ENCODE measurements at places on chromosomes 1 and 21.

GRCh38 chr21:27300770-27301169 is 333.9 kb upstream of the ADAMTS5 start:
- no peak for DNase-seq

- DNase-seq = no peak
Observed at GRCh38 chr1:77590651-77591050, 91.8 kb downstream of the ZZZ3 start.

GRCh38 chr1:200969726-200970561 is 53.6 kb downstream of the KIF21B start:
- no peak for DNase-seq

DNA sequence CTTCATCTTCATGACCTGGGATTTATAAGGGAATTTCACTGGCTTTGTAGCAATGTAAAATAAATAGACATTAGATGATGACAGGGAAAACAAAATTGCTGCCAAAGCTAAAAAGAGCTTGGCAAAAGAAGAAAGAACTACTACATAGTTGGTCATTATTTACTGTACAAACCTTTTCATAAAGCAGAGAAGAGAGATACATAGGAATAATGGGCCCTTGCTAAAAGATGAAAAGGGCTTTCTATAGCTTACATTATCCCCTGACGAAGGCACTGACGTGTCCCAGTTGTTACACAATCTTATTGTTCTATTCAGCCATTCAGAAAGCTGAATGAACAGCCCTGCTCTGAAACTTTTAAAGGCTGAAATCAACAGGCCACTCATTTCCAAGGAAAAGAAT is 57.1 kb downstream of the ZC3H11B start:
- DNase-seq = peak; percentile 0

- no peak for DNase-seq
Observed at GRCh38 chr1:8562881-8563865, 245.3 kb downstream of the SLC45A1 start.

DNA sequence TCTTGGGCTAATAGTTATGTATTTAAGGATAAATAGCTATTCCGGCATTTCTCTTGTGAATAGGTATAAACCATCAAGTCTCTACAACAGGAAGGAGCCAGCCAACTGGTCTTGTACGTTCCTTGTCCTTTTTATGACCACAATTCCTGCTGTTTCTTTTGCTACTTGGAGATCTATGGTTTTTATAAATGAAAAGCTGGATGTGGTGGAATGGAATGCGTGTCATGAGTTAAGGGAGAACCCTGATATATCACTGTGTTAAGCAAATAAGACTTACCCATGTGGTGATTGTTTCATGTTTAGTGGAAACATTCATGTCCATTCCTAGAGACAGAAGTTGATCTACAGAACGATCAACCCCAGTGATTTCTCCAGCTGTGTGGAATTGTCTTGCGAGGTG is 282.1 kb downstream of the RPS6KC1 start:
- no peak for DNase-seq

- no peak for DNase-seq
Observed at GRCh38 chr1:95620076-95620475, 386.1 kb downstream of the RWDD3 start.

DNA sequence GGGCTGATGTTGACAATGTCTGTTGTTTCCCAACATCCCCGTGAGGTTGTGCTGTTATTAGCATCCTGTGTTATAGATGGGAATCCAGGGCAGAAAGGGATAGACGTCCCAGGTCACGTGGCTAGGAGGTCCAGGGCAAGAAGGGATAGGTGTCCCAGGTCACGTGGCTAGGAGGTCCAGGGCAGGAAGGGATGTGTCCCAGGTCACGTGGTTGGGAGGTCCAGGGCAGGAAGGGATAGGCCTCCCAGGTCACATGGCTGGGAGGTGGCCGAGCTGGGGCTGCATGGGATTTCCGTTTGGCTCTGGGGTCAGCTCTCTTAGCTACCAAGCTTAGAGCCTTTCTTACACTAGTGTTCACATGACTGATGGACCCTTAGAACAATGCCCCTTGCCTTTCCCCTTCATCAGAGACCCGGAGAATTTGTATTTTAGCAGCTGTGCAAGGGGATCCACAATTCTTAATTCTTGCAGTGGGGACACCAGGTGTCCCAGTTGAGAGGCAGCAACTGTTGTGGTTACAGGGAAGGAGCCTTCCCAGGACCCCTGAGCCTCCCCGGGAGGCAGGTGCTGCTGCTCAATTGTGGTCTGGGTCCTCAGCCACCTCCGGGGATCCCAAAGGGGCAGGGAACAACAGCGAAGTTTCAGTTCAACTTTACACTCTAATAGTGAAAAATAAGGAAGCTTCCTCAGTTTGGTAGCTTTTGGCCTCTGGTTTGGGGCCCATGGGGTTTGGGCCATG is 69.2 kb downstream of the UMODL1 start:
- no peak for DNase-seq

DNA sequence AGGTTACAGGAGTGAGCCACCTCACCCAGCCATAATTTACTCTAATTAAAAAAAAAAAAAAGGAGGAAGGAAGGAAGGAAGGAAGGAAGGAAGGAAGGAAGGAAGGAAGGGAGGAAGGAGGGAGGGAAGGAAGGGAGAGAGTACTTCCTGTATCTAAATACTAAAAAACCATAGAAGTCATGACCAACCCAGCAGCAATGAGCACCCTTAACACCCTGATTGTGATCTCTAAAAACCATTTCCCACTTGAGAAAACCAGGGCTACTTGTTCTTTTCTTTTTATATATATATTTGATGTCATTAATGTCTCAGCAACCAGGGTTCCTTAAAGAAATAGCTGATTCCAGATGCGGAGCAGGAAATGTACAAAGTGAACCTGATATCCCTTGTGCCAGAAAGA is 31.2 kb downstream of the ARID4B start:
- no peak for DNase-seq

DNA sequence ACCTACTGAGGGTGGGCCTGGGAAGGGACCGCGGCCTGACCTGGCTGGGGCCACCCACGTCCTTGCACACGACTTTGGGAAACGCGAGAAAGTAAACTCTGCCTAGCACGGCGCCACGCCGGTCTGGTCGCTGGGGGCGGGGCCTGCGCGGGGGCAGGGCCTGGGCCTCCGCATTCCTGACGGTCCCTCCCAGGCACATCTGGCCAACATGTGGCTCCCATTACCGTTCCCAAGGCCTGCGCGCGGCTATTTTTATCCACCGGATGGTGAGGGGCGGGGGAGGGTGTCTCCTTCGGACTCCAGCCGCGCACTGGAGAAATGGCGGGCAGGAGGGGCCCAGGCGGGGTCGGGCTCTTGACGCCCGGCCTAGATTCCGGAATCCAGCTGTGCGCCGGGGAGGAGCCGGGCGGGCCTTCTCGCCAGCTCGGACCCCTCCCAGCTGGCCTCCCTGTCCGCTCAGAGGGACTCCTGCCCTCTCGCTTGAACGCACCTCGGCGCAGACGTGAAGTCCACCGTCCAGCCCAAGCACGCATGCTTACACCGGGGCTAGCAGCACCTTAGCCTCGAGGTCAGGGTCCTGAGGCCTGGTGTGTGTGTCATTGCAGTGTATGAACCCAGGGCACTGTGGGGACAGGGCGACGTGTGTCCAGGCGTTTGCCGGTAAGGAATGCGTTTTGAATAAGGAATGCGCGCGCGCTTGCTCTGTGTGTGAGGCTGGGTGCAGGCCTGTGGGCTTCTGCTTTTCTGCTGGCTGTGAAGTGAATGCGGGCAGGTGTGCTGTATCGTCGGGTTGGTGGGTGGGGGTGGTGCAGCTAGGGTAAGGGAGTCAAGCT is 2.1 kb downstream of the EVA1B start:
- no peak for DNase-seq

DNA sequence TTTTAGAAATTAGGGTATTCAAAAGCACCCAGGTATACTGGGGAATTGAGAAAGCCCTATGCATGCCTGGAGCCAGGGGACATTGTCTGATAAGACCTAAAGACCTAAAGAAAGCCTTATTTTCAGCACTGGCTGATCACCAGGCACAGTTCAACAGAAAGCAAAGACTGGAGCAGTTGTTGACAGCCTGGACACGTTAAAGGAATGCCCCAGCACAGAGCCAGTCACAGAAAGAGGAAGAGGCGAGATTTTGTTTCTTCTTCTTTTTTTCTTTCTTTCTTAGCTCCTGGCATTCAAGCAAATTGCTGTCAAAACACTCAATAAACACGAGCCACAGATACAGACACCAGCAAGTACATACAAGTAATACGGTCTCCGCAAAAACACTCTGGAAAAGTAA is 40.4 kb downstream of the RNF187 start:
- no peak for DNase-seq

- DNase-seq = no peak
Observed at GRCh38 chr1:171257607-171258076, 9.3 kb downstream of the FMO1 start.

GRCh38 chr1:44994309-44994898 is 8.0 kb upstream of the EIF2B3 start:
- DNase-seq = no peak

GRCh38 chr1:65392497-65392896 is 28.0 kb upstream of the LEPR start:
- no peak for DNase-seq

GRCh38 chr1:44260792-44261170 is 47.5 kb downstream of the DMAP1 start:
- DNase-seq = no peak

DNA sequence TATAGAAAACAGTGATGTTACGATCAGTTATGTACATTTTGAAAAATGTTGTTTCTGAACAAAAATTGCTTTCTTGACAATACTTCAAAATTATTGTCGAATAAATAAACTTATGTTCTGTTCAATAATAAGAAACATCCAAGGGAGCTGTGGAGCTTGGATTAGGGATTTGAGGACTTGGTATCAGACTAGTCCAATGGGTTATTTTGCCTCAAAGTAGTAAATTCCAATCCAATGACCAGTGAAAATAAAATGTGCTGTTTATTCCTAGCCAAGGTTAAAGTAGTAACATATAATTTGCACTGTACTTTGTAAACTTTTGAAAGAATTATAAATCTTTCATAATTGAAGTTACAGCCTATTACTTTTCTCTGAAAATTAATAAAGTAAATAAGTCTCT is 79.1 kb upstream of the IVNS1ABP start:
- DNase-seq = no peak

GRCh38 chr21:42059721-42060120 is 11.4 kb upstream of the UMODL1 start:
- no peak for DNase-seq

- no peak for DNase-seq
Observed at GRCh38 chr1:161158316-161159010, 837 bp upstream of the USP21 start.

DNA sequence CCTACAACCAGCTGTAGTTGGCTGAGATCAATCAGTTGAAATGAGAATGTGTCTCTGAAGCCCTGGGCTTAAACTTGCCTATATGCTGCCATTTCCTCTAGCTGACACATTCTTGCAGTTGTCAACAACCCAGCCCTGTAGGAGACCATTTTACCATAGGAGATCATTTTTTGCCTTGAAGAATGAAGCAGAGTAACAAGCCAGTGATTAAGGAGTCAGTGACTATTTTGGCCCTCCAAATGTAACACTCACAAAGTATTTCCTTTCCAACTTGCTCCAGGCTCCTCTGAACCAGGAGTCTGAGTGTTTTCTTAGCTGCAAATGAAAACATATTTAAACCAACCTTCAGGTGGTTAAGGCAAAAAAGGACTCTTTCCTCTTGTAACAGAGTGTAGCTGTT is 183.5 kb downstream of the ZZZ3 start:
- DNase-seq = no peak

- no peak for DNase-seq
Observed at GRCh38 chr21:16169102-16169511, 439.3 kb downstream of the USP25 start.

DNA sequence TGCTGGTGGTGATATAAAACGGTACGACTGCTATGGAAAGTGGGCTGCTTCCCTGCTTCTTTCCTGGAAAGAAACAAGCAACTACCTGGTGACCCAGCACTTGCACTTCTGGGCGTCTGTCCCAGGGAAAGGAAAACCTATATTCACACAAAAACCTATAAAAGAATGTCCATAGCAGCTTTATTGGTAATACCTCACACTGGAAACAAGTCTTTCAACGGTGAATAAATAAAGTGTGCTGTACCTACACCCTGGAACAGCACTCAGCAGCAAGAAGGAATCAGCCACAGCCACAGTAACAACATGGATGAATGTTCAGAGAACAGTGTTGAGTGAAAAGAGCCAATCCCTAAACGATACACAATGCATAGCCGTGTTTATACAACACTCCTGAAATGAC is 19.9 kb downstream of the SLC19A1 start:
- DNase-seq = no peak

DNA sequence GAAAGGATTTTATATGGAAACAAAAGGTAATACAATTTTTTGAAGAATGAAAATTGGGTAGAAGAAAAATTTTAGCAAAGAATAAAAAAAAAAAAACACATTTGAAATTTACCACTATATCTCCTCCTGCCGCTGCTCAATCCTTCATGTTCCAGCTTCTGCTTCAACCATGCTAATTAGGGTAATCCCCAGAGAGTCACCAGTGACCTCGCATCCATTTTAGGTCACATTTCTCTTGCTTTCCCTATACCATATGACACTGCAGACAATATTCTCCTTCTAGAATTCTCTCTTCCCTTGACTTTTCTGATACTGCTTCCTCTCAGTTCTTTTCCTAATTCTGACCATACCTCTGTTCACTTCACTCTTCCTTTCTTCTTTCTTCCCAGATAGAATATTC is 237.1 kb downstream of the USH2A start:
- no peak for DNase-seq

DNA sequence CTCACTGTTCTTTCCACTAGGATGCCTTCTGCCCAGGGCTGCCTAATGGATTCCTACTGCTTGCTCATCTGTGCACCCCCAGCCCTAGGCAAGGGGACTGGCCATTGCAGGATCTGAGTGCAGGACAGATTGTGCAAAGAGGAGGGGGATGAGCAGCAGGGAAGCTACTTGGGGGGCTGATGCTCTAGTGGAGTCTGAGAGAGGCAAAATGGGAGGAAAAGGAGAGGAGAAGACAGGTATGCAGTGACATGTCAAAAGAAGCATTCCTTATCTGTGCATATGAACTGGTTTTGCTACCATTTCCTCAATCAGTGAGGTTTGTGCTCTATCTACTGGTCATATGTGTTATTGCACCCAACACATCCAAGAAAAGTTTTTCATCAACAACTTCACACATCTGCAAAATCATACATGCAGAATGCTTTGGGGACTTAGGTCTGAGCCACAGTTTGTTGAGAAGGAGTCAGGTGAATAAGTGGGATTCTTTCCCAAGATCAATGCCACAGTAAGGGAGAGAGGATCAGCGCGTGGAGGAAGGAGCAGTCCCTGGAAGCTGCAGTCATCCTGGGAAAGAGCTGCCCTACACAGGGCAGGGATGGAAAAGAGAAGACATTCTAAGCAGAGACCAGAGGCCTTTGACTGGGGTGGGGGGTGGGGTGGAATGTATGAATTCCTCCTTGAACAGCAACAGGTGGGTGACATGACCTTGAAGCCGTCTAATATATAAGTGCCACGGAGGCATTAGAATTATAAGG is 14.4 kb downstream of the SLC5A9 start:
- no peak for DNase-seq

- no peak for DNase-seq
Observed at GRCh38 chr21:15058854-15059263, 5.9 kb downstream of the NRIP1 start.

- DNase-seq = no peak
Observed at GRCh38 chr1:30040081-30041019, 683.0 kb downstream of the MATN1 start.

All from anterior cingulate cortex (tissue), 58 donors.